ENCODE measurements at places on chromosomes 1 and 21.

DNA sequence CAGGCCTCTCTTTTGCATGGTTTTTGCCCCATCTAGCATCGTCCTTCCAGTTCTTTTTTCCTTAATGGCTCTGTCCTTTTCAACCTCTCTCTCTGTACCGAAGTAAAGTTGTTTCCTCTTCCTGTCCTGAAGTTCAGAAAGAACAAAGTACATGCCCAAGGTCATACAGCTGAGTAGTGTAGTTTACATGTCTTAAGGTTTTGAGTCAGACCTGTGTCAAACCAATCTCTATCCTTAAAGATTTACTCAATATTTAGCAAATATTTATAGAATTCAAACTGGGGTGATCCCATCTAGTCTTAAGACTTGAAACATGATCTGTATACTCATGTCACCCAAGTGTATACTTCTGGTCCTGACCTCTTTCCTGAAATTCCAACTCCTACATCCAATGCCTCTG lies 118.7 kb upstream of the SGIP1 start:
- no peak for DNase-seq

DNA sequence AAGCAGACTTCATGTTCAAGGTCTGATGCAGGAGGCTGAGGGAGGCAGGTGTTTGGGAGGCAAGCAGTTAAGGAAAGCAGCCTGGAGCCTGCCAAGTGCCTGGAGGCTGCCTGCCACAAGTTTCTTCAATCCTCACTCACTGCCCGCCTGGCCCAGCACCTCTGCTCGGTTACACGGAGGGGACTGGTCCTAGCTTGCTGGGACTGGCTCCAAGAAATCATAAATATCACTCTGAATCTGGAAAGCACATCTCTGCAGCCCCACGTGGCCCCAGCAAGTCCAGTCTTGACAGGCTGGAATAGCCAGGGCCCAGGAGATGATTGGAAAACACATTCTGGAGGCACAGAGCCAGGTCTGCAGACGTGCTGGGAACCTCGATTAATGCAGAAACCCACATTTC lies 83.9 kb downstream of the BCAR3 start:
- DNase-seq: no peak

- peak; percentile 89 for DNase-seq
Observed at GRCh38 chr21:17512253-17513213, at the start of gene CXADR. Gene CXADR (plus strand): TSS chr21:17513043. CDS start chr21:17513130, 87 bp downstream.

DNA sequence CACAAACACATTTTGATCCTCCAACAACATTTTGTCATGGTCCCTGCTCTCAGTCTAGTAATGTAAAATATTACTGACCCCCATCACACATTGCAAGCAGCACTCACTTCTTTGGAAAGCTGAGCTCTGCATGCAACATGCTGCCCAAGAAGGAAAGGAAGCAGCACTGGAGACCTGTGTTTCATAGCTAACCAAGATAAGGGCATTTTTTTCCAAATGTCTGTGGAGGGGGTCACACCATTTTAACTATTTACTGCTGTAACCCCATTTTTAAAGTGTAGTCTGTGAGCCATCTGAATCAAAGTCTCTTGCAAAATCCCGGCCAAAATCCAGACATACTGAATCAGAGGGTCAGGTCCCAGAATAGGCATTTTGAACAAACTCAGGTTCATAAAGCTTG lies 4.5 kb upstream of the RASSF5 start:
- DNase-seq: no peak

GRCh38 chr1:56547977-56548376 lies 31.4 kb downstream of the PLPP3 start:
- no peak for DNase-seq

- no peak for DNase-seq
Observed at GRCh38 chr1:103901072-103901471, 151.4 kb downstream of the AMY1C start.

- DNase-seq: no peak
Observed at GRCh38 chr1:243706563-243706962, 143.5 kb downstream of the AKT3 start.

DNA sequence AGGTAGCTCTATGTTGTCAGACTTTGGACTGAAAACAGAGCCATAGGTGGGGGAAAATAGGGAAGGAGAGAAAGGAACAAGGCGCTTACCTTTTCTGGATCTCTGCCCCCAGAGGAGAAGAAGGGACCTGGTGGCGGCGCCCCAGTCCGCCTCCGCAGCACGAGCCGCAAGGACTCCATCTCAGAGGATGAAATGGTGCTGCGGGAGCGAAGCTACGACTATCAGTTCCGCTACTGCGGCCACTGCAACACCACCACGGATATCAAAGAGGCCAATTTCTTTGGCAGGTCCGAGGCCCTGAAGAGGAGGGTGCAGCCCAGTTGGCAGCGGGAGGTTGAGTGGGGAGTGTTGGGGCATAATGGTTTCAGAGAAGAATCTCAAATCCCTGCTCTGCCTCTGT lies 18.5 kb upstream of the TMEM222 start:
- DNase-seq: no peak

DNA sequence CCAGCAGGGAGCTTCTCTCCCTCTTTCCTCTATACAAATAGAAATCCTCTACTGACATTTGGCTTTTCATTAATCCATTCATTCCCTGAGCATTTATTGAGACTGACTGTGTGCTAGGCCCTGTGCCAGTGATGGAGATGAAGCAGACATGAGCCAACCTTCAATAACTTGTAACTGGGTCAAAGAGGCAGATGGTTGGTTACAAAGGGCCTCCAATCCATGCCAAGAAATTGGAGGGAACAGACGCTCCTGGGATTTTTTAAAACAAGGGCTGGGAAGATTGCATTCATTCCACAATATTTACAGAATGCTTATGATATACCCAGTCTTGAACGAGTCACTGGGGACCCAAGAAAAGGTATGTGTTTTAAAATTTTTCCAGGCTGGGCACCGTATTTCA lies 6.2 kb downstream of the HPCAL4 start:
- no peak for DNase-seq

GRCh38 chr1:65022216-65022615 lies 55.9 kb upstream of the JAK1 start:
- no peak for DNase-seq

- DNase-seq: no peak
Observed at GRCh38 chr1:9589719-9590157, 1.0 kb downstream of the TMEM201 start.

DNA sequence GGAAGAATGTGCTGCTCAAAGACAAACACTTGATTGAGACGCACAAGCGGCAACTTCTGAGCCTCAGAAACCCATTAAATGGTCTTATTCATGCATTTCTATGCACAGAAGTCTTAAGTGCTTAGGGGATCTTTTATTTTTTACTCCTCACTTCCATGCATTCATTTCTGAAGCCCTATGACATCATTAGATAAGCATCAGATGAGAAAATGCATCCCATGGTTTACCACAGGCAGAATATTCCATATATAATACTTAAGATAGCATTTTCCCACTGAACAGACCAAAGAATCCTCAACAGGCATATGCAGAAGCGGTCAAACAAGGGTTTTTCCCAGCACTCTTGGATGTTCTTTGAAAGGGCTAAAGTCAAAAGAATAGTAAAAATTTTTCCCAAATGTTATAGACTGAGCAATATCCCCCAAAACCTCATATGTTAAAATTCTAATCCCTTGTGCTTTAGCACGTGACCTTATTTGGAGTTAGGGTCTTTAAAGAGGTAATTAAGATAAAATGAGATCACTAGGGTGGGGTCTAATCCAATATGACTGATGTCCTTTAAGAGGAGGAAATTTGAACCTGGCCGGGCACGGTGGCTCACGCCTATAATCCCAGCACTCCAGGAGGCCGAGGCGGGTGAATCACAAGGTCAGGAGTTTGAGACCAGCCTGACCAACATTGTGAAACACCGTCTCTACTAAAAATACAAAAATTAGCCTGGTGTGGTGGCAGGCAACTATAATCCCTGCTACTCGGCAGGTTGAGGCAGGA lies 22.6 kb upstream of the FAM89A start:
- no peak for DNase-seq

DNA sequence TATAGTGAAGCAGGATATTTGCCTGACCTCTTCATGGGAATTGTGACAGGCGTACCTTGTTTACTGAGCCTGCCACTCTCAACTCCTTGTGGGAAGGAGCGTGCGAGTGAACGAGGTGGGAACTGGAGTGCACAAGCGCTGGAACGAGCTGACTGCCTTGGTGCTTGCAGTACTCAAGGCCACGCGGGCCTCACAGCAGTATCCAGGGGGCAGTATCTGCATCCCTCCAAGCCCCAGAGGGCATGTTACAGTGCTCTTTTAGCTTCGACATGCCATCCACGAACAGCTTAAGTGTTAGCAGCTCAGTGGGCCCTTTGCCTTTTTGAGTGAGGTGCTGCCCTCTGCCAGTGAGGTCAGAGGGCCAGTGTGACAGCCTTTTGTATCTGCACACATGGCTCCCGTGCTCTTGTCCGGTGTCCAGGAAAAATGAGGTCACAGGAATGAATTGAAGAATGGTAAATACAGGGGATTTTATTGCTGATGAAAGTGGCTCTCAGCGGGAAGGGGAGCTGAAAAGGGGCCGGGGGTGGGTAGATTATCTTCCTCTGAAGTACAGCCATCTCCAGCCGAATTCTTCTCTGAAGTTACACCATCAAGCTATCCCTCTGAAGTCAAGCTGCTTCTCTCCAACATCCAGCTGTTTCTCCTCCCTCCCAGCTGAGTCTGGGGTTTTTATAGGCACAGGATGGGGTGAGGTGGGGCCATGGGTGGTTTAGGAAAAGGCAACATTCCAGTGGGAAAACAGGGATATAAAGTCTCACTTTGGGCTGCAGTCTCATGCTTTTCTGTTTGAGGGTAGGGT lies 69.3 kb downstream of the EPB41 start:
- no peak for DNase-seq

- DNase-seq: no peak
Observed at GRCh38 chr1:248910761-248911160, 4.7 kb downstream of the PGBD2 start.

DNA sequence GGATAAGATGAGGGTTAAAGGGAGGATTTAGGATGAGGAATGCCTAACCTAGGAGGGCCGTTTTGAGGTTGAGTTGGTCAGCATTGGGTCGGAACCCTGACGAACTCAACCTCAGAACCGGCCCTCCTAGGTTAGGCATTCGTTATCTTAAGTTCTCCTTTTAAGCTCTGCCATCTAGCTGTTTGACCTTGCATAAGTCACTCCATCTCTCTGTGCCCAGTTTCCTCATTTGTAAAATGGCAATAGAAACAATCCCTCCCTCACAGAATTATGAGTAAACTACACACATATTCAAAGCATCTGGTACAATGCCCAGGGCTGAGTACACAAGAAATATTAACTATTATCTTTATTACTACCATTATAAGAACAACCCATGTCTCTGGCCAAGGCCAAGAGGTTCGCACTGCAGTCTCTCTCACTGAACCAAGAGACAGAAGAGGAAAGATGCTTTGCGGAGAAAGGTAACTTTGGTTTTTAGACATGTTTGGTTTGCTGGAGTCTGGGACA lies 4.8 kb downstream of the ABCB10 start:
- DNase-seq: no peak

DNA sequence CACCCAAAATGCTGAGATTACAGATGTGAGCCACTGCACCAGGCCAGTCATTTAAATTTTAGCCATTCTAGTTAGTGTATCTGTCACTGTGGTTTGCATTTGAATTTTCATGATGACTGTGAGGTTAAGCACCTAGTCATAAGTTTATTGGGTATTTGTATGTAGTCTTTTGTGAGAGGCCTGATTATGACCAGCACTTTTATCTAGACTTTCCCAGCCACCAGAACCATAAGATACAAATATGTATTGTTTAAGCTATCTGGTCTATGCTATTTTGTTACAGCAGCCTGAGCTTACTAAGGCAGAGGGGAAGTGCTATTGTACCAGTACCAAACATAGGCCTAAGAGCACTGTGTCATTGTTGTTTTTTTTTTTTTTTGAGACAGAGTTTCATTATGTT lies 19.9 kb upstream of the DNAJC6 start:
- no peak for DNase-seq

- no peak for DNase-seq
Observed at GRCh38 chr21:17390569-17390968, 122.3 kb upstream of the CXADR start.

DNA sequence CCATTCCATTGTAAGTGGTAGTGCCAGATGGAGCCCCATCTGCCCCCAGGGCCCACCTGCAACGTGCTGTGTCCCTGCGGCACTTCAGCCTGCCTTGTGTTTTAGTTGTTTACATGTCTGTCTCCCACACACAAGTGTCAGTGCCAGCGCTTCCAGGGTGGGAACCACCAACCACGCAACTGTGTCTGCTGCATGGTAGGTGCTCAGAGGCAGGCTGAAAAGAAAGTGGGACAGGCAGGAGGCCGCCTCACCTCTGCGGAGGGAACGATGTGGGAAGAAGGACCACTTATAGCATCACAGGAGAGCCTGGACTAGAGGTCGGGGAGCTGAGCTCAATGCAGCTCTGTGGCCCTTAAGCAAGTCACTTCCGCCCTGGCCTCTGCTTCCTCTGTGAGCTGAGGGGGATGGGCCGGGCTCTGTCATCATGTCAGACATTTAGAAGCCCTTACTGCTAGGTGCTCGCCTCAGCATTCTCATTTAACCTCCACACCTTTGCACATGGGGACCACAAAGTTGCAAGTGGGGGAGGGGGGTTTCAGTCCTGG lies 17.9 kb downstream of the SLC9A1 start:
- peak; percentile 83 for DNase-seq

GRCh38 chr1:112956544-112957132 lies 642 bp upstream of the SLC16A1 start:
- no peak for DNase-seq

GRCh38 chr1:5562769-5563168 lies 429.5 kb downstream of the NPHP4 start:
- DNase-seq: no peak

- no peak for DNase-seq
Observed at GRCh38 chr21:19510653-19511052, 1107.1 kb upstream of the TMPRSS15 start.

DNA sequence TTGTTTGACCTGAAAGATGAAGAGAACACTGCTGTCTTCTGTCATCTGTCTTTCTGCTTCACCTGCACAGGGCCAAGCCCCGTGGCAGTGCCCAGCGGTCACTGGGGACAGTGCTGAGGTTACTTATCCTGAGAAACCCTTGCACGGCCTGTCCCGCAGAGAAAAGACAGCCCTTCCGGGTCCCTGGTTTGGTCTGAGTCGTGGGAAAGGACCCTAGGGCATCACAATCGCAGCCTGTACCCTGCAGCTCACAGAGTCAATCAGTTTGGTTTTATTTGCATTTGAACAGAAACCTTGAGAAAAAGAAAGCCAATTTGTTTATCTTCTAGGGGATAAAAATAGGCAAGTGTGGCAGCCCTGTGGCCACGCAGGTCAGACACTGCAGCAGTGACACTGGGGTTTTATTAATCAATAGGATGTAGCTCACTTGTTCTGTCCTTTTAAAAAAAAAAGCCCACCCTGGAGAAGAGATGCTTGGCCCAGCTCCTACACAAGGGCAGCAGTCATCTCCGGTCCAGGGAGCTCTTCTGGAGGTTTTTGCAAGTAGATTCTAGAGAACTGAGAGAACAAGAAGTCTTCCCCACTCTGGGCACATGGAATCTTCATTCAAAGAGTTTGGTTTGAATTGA lies 120.0 kb downstream of the PEX14 start:
- DNase-seq: no peak
